ENCODE measurements at places on chromosomes 6 and 20.
A peak's percentile ranks its signal among the peaks of the same experiment; 100 is the strongest.

- DNase-seq: peak; percentile 56
Observed at GRCh38 chr20:48189181-48189580, 403.9 kb upstream of the SULF2 start.

- no peak for DNase-seq
Observed at GRCh38 chr6:34951731-34952130, 62.7 kb downstream of the ANKS1A start.

DNA sequence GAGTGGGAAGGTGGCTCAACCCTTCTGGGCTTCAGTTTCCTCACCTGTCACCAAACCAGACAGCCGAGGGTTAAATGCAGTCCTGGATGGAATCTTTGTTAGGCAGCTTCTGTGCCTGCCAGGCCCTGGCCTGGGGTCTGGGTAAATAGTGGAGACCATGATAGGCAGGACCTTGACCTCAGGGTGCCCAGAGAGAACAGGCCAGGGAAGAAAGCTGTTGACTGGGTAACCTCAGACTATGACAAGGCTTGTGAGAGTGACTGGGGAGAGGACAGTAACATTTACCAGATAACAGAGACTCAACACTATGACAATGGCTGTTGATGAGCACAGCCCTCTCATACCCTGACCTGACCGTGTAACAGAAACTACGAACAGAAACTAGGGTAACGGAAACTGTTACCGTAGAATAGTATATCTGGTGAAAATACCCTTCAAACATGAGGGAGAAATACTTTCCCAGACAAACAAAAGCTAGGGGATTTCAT is 218.3 kb downstream of the PREX1 start:
- DNase-seq: no peak

DNA sequence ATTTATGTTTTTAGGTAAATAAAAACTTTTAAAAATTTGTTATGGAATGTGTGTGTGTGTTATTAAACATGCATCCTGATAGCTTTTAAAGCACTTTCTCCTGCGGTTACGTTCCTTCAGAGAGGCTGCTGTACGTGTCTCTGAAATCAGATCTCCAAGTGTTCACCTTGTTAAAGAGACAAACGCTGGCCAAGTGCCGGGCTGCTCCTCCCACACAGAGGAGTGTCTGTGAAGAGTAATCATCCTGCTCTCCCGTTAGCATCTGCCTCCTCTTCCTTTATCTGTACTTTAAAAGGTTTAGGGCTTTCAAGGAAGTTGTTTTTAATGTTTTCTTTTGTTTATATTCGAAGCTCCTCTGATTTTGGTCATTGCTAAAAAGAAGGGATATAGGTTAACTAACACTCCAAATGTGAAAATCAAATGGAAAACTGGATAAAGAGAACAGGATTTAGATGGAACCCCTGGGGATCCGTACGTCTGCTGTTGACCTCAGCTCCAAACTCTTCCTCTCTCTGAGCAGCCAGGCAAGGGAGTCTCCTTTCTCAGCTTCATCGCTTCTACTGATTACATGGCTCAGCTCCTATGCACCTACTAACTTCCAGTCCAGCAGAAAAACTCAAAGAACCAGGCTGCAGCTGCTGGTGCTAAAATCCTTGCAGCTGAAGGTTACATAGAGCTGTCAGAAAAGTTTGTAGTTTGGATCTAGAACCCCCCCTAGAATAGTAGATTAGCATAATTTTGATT is 20.0 kb downstream of the IRF4 start:
- DNase-seq: no peak

DNA sequence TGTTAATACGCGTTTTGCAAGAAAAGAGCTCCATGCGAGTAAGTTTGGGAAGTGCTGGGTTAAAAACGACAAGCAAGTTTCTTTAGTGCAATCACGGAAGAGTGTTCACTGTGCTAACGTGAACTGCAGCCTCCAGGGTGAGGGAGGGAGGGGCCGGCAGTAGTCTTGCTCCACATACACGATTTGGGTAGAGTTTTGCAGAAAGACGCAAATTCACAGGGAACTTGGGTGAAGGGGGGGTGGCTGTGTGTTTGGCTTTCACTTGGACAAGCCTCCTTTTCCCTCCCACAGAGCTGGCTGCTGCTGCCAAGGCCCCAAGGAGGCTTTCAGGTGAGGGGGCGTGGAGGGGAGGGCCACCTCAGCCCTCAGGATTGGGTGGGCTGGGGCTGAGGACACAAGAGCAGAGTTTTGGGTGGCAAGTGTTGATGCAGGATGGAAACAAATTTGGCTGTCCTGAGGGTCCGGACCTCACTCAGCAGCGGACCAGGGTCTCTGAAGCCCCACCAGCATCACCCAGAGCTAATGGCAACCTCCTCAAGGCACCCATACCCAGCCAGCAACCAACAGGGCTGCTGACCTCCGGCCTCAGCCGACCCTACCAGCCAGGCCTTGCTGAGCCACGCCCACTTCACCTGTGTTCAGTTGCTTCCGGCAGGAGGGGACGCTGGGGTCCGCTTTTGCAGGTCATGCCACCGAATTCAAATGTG is 204.5 kb downstream of the ERMARD start:
- DNase-seq: no peak

- DNase-seq: no peak
Observed at GRCh38 chr20:49187330-49187850, 744 bp downstream of the STAU1 start.

GRCh38 chr20:63745424-63745805 is 5.8 kb downstream of the SLC2A4RG start:
- DNase-seq: no peak

DNA sequence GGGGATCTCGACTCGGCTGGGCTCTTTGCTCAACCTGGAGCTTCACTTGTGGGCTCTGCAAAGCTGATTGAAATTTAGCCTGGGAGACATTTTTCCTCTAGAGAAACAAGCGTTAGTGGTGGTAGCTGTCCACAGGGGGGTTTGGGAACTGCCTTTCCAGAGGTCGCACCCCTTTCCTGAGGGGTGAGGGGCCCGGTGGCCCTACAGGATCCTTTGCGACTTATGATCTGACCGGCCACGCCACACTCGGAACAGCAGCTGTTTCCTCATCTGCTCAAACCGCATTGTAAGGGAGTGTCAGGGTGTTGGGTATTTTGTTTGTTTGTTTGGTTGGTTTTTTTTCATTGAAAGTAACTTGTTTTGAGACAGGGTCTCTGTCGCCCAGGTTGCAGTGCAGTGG is 21.0 kb downstream of the PNLDC1 start:
- DNase-seq: no peak

GRCh38 chr6:158569036-158569435 is 9.1 kb downstream of the TMEM181 start:
- no peak for DNase-seq

GRCh38 chr6:37830225-37830624 is 10.7 kb downstream of the ZFAND3 start:
- DNase-seq: no peak

- no peak for DNase-seq
Observed at GRCh38 chr6:139285590-139285989, 6.2 kb downstream of the TXLNB start.

Measured in fibroblast of pulmonary artery (primary cell).